ENCODE measurements at places on chromosomes 4 and X. TPM values are rescaled to one million over a fixed set of nuclear protein-coding genes. Genes with fewer than 3 reads are reported as not detected.
A peak's percentile ranks its signal among the peaks of the same experiment; 100 is the strongest.

The SPATA4 gene
- not detected for total RNA-seq

The TMEM165 gene
- 84.6 TPM for total RNA-seq

DNA sequence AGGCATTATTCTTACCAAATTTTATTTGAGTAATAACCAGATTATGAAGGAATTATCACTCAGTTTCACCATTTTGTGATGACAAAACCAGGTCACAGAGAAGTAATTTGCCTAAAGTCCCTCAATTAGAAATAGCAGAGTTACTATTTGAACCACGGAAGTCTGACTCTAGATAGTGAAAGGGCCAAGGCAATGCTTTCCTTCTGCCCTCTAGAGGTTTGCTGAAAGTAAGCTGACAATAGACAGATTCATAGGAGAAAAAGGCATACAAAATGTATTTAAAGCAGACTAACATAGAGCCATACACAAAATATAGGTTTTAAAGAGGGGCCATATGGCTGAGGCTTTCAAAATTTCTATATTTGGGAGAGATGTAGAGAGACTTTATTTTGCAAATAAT lies 43.1 kb downstream of the CXXC4 start:
- H3K4me3 ChIP-seq: no peak overlapping the region
- DNase-seq: no peak
- H3K27me3 ChIP-seq: no peaks in the 10 kb centered on the region
- no peaks in the 10 kb centered on the region for H3K36me3 ChIP-seq

DNA sequence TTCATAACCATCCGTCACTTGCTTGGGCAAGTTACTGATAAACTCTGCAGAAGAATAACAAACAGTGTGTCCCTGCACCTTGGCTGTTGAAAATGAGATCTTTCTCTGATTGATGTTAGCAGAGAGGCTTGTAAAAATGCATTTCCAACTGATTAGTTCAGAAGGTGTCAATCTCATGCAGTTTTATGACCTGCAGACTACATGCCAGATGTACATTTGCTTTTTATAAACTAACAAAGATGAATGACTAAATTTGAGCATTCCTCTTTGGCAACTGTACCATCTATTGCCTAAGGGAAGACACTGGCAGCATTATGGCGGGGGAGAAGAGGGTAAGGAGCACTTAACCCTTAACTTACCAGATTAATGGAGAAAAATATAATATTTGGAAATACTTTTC lies 192.8 kb downstream of the DCTD start:
- no peaks in the 10 kb centered on the region for H3K4me1 ChIP-seq
- no peak overlapping the region for H3K27ac ChIP-seq
- H3K27me3 ChIP-seq: peaks cover 5% of the 10 kb centered on the region
- DNase-seq: no peak
- H3K4me3 ChIP-seq: no peak overlapping the region

- no peaks in the 10 kb centered on the region for H3K36me3 ChIP-seq
- no peaks in the 10 kb centered on the region for H3K27me3 ChIP-seq
- H3K4me1 ChIP-seq: no peaks in the 10 kb centered on the region
- no peak overlapping the region for H3K27ac ChIP-seq
- no peak overlapping the region for H3K4me3 ChIP-seq
Measured at GRCh38 chr4:124334119-124334518, 378.4 kb downstream of the ANKRD50 start.

- H3K27ac ChIP-seq: peak overlapping the region; percentile 48
- no peaks in the 10 kb centered on the region for H3K36me3 ChIP-seq
- H3K27me3 ChIP-seq: no peaks in the 10 kb centered on the region
- H3K4me3 ChIP-seq: peak overlapping the region; percentile 46
- DNase-seq: peak; percentile 27
Measured at GRCh38 chrX:276581-277201, 4.5 kb upstream of the PLCXD1 start.
